ENCODE measurements at places on chromosomes 5 and 9. TPM values are rescaled to one million over a fixed set of nuclear protein-coding genes. Genes with fewer than 3 reads are reported as not detected.

GRCh38 chr5:109927639-109928038 lies 237.9 kb downstream of the MAN2A1 start:
- no peaks in the 10 kb centered on the region for H3K36me3 ChIP-seq
- no peak overlapping the region for H3K4me3 ChIP-seq
- H3K27me3 ChIP-seq: no peaks in the 10 kb centered on the region
- no peaks in the 10 kb centered on the region for H3K4me1 ChIP-seq
- DNase-seq: no peak

DNA sequence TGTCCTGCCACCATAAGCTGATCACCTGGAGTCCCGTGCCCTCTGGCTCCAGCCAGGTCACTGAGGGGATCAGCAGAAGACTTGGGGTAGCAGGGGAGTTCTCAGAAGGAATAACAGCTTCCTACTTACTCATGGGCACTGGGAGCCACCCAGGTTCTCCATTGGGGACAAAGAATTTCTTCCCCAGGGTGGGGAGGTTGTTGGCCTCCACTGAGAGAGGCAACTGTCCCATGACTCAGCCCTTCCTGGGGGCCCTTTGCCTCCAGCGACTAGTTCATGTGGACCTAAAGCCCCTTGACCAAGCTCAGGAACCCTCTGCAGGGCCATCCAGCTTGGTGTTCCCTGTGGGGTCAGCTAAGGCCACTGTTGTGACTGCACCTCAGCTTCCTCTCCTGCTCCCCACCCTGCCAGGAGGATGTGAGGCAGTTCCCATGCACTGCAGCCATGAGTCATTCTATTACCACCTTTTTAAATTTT lies 175.0 kb downstream of the AUH start:
- no peaks in the 10 kb centered on the region for H3K4me1 ChIP-seq
- H3K4me3 ChIP-seq: no peak overlapping the region
- no peak for DNase-seq
- no peak overlapping the region for H3K27ac ChIP-seq
- H3K36me3 ChIP-seq: no peaks in the 10 kb centered on the region

DNA sequence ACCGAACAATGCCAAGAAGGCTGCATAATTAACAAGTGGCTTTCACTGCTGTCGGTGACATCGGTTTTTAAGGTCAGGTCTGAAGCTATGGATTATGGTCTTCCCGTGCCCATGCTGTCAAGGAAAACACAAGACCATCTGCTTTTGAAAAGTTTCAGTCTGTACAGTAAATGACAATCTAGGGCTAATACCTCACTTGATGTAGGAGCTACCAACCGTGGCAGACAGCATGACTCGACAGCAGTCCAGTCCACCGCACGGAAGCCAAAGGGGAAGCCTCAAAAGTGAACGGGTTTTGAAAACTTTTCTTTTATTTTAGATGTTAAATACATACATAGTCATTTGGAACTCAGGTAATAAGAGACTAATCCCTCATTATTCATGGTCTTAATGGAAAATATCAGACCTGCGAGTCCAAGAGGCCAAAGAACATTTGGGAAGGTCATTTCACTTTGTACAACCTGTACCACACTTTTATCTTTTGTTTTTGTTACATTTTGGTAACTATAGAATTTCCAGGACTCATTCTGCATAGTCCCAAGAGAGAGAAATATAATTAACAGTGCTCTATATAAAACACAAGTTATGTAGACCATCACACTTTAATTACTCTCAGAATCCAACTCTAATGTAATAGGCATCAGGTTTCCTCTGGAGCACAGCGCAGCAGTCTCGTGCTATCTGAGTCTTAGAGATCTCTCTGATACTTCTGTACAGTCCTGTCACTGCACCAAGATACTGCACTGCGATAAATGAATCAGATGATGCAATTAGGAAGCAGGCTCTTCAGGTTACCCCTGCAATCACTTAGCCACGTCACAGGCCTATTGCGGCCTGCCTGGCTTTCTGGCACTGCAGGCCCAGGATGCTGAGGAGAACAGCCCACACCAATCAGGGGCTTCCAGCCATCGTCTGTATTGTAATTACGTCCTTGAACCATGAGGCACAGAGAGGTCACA lies 184.9 kb downstream of the FANCC start:
- no peak overlapping the region for H3K27ac ChIP-seq
- no peaks in the 10 kb centered on the region for H3K36me3 ChIP-seq
- no peak for DNase-seq
- H3K27me3 ChIP-seq: no peaks in the 10 kb centered on the region
- H3K4me1 ChIP-seq: peaks cover 13% of the 10 kb centered on the region
- no peak overlapping the region for H3K4me3 ChIP-seq

- no peaks in the 10 kb centered on the region for H3K27me3 ChIP-seq
- no peaks in the 10 kb centered on the region for H3K36me3 ChIP-seq
- H3K27ac ChIP-seq: no peak overlapping the region
- no peak overlapping the region for H3K4me3 ChIP-seq
Observed at GRCh38 chr9:8486095-8486494, 686.5 kb upstream of the DMAC1 start.

C5 gene
- total RNA-seq: 4.5 TPM

GRCh38 chr5:39302472-39302871 lies 61.8 kb downstream of the C9 start:
- H3K4me1 ChIP-seq: no peaks in the 10 kb centered on the region
- DNase-seq: no peak
- no peak overlapping the region for H3K27ac ChIP-seq
- peaks cover 7% of the 10 kb centered on the region for H3K36me3 ChIP-seq

- no peak overlapping the region for H3K4me3 ChIP-seq
- no peaks in the 10 kb centered on the region for H3K27me3 ChIP-seq
- DNase-seq: peak; percentile 13
- H3K4me1 ChIP-seq: no peaks in the 10 kb centered on the region
- H3K27ac ChIP-seq: no peak overlapping the region
- no peaks in the 10 kb centered on the region for H3K36me3 ChIP-seq
Observed at GRCh38 chr9:8599937-8600336, 800.4 kb upstream of the DMAC1 start.

GCNT4 gene
- 0.25 TPM for total RNA-seq

PIP5KL1 gene
- total RNA-seq: 8.8 TPM

DNA sequence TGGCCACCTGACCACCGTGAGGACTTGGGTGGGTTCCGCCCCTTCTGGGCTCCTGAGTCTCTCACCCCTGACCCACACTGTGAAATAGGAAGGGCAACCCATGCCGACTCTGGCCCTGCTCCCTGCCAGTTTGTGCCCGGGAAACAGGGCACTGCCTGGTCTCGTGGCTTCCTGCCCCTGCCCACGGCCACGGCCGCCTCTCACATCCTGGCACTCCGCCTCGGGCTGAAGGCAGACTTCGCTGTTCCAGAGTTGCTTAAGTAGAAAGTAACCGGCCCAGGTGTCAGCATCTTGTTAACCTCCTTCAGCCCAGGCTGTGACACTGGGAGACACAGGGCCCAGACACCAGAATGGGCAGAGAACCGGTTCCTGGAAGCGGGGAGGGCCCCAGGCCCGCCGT lies 68.7 kb upstream of the RNU6ATAC start:
- DNase-seq: no peak
- no peak overlapping the region for H3K27ac ChIP-seq
- H3K4me1 ChIP-seq: no peaks in the 10 kb centered on the region
- H3K4me3 ChIP-seq: no peak overlapping the region
- no peaks in the 10 kb centered on the region for H3K27me3 ChIP-seq
- no peaks in the 10 kb centered on the region for H3K36me3 ChIP-seq

RGP1 gene
- total RNA-seq: 20.1 TPM

BTNL3 gene
- total RNA-seq: 0.34 TPM

ARL14EPL gene
- total RNA-seq: not detected

- H3K27ac ChIP-seq: no peak overlapping the region
- H3K4me1 ChIP-seq: peaks cover 36% of the 10 kb centered on the region
- no peak overlapping the region for H3K4me3 ChIP-seq
- H3K36me3 ChIP-seq: no peaks in the 10 kb centered on the region
Observed at GRCh38 chr9:8784838-8785237, 985.3 kb upstream of the DMAC1 start.

FOXD1 gene
- 0.12 TPM for total RNA-seq

GRCh38 chr9:70615464-70616138 lies 201.1 kb upstream of the KLF9 start:
- H3K4me3 ChIP-seq: no peak overlapping the region
- DNase-seq: no peak
- H3K27me3 ChIP-seq: no peaks in the 10 kb centered on the region
- H3K4me1 ChIP-seq: no peaks in the 10 kb centered on the region
- H3K36me3 ChIP-seq: peaks cover 4% of the 10 kb centered on the region

NTRK2 gene
- 0.02 TPM for total RNA-seq

NIPAL4 gene
- total RNA-seq: not detected

DNA sequence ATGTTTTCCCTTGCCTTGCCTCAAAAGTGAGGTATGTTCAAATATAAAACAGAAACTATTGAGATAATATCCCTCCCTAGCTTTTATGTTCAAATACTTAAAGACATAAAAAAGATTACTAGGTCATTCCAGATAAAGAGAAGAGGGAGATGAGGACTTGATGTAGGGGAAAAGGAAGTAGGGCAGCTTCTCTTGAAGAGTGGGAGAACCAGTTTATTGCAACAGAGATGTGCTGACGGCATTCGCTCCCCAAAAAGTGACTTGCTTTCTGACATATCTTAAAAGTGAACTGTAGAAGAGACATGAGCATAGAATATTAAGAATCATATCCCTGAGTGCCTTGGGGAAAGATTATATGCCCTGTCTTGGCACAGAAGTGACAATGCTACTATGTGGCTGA lies 330.2 kb upstream of the NREP start:
- H3K4me1 ChIP-seq: no peaks in the 10 kb centered on the region
- no peaks in the 10 kb centered on the region for H3K27me3 ChIP-seq

DNA sequence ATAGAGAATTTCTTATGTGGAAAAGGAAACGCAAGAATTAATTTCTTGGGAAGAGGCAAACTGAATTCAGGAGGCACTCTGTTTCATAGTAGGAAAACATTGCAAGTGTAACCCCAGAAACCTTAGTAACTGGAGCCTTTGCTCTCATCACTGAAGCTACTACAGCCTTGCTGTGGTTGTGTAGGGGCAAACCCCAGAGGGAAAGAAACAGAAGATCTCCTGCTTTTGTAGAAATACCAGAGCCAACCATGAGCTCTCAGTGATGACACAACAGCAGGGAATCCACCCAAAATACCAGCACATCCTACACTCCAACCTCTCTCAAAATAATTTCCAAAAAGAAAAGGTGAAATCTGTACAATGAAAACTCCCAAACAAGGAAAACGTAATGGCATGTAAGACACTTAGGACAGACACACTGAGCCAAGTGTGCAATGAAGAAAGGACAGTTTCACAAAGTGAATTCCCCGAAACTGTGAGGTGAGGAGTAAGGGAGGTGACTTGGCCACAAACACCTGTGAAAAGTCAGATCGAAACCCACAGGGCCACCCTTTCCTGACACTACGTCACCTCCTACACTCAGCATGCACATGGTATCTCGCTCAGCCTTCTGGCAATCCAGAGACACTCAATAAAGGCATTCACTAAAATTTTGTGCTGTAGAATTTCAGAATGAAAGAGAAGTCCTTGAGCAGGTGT lies 8.5 kb upstream of the ACSL6 start:
- H3K4me1 ChIP-seq: no peaks in the 10 kb centered on the region
- H3K27ac ChIP-seq: no peak overlapping the region
- DNase-seq: no peak
- H3K27me3 ChIP-seq: peaks cover 3% of the 10 kb centered on the region

GRCh38 chr5:148208226-148208625 lies 5.4 kb downstream of the SPINK6 start:
- no peak for DNase-seq
- H3K36me3 ChIP-seq: no peaks in the 10 kb centered on the region
- no peaks in the 10 kb centered on the region for H3K27me3 ChIP-seq

IL3 gene
- total RNA-seq: not detected

OTP gene
- not detected for total RNA-seq

PAX5 gene
- not detected for total RNA-seq

GRCh38 chr9:96061293-96061987 lies 185.9 kb downstream of the ERCC6L2 start:
- no peaks in the 10 kb centered on the region for H3K27me3 ChIP-seq
- no peaks in the 10 kb centered on the region for H3K36me3 ChIP-seq
- DNase-seq: peak; percentile 50
- no peaks in the 10 kb centered on the region for H3K4me1 ChIP-seq
- no peak overlapping the region for H3K4me3 ChIP-seq

DNA sequence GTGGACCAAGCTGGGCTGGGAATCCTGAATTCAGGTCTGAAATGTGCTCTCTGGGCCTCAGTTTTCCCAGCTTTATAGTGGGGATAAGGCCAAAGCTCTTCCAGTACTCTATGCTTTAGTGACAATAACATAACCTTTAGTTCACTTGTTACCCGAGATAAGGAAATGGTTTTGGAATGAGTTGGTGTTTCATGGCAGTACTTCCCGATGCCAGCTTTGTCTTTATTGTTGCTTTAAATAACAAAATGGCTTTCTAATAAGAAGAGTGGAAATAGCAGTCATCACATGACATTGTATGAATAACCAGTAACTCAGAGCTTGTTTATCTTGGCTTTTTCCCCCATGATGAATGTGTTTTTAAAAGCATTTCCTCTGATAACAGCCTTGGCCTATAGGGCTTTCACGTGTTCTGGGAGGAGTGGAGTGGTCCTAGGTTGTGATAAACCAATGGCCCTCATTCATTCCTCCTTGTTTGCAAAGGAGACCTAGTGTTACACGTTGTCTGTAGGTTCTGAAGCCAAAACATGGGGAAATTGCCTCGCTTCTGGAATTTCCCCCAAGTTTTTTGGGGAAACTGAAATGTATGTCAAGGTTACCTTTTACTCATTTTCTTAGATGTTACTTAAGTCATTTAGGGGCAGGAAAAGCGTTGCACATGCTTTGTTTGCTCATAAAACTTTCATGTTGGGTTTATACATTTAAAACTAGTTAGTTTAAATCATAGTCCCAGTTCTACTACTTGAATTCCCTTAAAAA lies 53.7 kb downstream of the ZNF618 start:
- no peaks in the 10 kb centered on the region for H3K36me3 ChIP-seq
- no peak for DNase-seq
- peaks cover 13% of the 10 kb centered on the region for H3K4me1 ChIP-seq

GRCh38 chr9:37608250-37608649 lies 15.9 kb upstream of the TOMM5 start:
- H3K27me3 ChIP-seq: peaks cover 19% of the 10 kb centered on the region
- no peak overlapping the region for H3K27ac ChIP-seq
- no peaks in the 10 kb centered on the region for H3K36me3 ChIP-seq

LHX3 gene
- total RNA-seq: not detected

SPATA31E1 gene
- total RNA-seq: not detected

RFESD gene
- total RNA-seq: 3.6 TPM

SLIT3 gene
- total RNA-seq: 0.22 TPM

GRCh38 chr9:76905791-76906646 lies at the start of gene PRUNE2:
PRUNE2 (minus strand) TSS chr9:76906114; CDS start chr9:76905963, 151 bp downstream.
- H3K4me1 ChIP-seq: peaks cover 8% of the 10 kb centered on the region
- no peak within 1 kb of the TSS for H3K27ac ChIP-seq
- no peaks in the 10 kb centered on the region for H3K36me3 ChIP-seq
- H3K27me3 ChIP-seq: peaks cover 64% of the 10 kb centered on the region
- DNase-seq: peak; percentile 92
- peak within 1 kb of the TSS; percentile 61 for H3K4me3 ChIP-seq

DNA sequence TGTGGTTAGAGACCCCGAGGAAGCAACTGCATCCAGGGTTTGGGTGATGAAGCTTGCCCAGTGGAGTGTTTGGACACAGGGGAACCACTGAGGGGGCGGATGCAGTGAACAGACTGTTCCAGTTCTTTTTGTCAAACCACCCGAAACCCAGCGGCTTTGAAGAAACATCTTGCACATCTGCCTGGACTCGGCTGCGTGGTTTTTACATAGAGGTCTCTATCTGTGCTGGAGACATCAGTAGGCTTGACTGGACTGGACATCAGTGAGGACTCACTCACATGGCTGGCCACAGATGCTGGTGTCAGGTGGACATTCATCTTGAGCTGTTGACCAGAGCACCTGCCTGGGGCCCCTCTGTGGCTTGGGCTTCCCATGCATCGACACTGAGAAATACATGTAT lies 15.3 kb upstream of the SPATA31E1 start:
- no peaks in the 10 kb centered on the region for H3K36me3 ChIP-seq
- no peak for DNase-seq
- H3K4me3 ChIP-seq: no peak overlapping the region
- no peak overlapping the region for H3K27ac ChIP-seq
- H3K4me1 ChIP-seq: no peaks in the 10 kb centered on the region

CA9 gene
- total RNA-seq: 0.09 TPM

ZCCHC7 gene
- total RNA-seq: 20.0 TPM

Data from neural progenitor cell (in vitro differentiated cells).